Fibroblast of the aortic adventitia (primary cell): ENCODE measurements at places on chromosomes 12 and 14. TPM values are rescaled to one million over a fixed set of nuclear protein-coding genes. Genes with fewer than 3 reads are reported as not detected.
A peak's percentile ranks its signal among the peaks of the same experiment; 100 is the strongest.

GRCh38 chr12:41940571-41940970 is 204.1 kb downstream of the GXYLT1 start:
- DNase-seq: no peak

TUBA1C gene
- 54.7 and 839 TPM in 2 replicates for total RNA-seq

OAS2 gene
- 2.0 and 3.7 TPM in 2 replicates for total RNA-seq

- DNase-seq: no peak
Observed at GRCh38 chr12:41365653-41366171, 177.6 kb downstream of the PDZRN4 start.

- DNase-seq: no peak
Observed at GRCh38 chr12:64687816-64688215, 71.4 kb downstream of the GNS start.

- DNase-seq: no peak
Observed at GRCh38 chr12:88225776-88226175, 83.7 kb downstream of the TMTC3 start.

GRCh38 chr12:54421879-54422250 is 2.8 kb upstream of the ITGA5 start:
- DNase-seq: no peak

- no peak for DNase-seq
Observed at GRCh38 chr14:56414236-56414635, 165.4 kb upstream of the TMEM260 start.

DNA sequence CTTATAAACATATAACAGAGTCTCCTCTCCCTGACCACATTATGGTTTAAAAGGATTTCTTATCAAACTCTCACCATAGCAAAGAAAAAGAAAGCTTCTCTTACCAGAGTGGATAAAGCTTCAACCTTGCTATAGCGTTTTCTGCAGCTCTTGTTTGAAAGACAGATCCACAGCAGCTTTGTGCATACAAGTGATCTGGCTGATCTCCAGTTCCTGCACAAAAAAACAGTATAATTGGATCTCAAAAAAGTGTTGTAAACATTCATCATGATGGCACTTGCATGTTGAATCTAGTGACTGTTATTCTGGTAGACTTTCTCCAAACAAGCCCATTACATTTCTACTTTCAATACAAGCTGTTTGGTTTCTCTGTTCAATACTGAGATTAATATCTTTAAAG is 178.9 kb upstream of the MGAT4C start:
- no peak for DNase-seq

KERA gene
- not detected in 2 replicates for total RNA-seq

DNA sequence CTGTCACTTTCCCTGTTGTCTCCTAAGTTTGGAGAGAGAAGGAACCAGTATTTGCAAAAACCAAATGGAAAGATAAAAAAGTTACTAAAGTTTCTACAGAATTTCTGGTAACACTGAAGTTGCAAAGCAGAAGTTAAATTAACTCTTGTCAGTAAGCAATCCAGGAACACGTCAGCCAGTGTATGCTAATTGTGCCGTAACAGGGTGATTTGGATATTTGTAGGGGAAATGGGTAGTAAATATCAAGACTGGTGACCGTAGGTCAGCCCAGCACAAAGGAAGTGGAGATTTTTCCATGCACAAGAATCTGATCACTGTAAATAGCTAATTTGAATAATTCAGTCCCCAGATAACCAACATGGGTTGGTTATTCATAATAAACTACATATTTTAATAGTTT is 2.3 kb downstream of the CDKN1B start:
- DNase-seq: peak; percentile 35

DNA sequence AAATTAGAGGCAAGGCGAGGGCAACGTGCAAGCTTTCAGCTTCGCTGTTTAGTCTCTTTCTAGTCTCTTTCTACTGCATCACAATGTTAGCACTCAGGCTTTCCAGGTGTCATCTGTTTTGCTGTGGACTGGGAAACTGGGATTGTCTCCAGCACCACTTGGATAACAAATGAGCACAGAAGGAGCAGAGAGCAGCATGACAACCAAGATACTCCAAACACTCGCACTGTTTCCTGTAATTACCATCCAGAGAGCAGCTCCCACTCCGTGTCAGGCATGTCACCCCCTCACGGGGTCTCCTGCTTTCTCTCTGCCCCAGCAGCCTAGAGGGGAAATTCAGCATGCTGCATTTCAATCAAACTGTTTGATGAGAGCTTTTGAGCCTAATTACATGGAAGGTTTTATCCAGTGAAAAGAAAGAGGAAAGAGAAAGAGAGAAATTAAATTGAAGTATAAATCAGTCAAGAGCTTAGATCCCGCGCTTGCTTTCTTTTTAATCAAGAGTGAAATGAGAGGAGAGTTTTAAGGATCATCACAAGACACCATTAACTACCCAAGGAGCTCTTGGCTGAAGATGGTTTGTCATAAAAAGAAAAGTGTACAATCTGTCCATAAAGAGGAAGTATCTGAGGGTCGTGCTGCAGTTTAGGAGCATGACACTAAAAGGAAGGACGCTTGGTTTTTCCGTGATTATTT is 917.7 kb downstream of the DIO2 start:
- DNase-seq: no peak

DNA sequence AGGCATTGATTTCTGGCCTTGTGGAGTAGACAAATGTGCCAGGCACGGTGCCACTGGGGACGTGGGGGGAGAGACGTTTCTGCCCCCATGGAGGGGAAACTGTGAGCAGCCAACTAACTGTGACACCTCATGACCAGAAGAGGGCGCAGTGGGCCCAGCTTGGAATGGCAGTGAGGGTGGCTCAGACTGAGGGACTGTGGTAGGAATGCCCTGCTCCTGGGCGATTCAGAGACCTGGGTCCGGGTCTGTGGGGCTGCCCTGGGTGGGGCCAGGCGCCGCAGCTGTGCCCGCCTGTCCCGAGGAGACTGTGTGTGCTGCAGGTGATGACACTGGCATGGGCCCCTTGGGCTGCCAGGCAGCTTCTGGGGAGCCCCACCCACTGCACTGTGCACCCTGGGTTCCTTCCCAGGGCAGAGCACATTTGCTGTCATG is 60.6 kb downstream of the SLC25A47 start:
- DNase-seq: peak; percentile 53

- no peak for DNase-seq
Observed at GRCh38 chr12:67446716-67447115, 177.6 kb downstream of the CAND1 start.

DNA sequence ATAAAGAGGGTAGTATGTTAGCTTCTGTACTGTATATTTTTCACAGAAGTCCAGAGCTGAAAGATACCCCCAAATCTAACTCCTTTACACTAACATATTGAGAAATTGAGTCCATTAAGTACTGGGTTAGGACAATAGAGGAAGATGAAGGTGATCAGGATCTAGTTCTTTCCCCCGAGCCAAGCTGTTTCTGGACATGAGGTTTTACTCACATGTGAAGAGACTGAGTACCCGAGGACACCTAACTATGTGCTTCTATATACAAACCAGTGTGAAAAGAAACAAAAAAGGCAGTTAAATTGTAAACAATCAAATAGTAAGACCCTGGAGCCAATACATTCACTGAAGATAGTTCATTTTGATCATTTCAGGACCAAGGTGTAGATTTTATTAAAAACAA is 3.8 kb upstream of the TRHDE start:
- no peak for DNase-seq

DNA sequence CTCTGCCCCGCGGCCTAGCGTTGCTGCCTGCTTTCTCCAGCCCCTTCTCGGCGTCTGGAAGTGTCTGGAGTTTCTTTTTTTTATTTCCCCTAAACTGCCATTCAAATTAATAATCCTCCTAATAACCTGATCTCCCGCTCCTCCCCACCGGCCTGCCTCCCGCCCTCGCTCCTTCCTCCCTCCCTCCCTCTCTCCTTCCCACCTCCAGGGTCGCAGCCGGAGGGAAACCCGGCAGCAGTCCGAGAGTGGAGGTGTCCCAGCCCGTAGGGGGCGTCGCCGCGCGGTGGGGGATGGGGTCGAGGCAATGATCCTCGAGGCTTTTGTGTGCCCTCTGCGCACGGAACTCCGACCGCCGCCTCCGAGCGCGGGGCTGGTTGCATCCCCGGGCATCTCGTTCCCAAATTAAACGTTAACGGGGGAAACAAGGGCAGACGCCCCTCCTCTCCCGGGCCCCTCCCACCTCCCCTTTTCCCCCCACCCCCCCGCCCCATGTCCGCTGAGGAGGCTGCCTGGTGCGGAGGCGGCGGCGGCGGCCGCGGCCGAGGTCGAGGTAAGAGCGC is 1.0 kb upstream of the SOCS2 start:
- DNase-seq: peak; percentile 37

- peak; percentile 99 for DNase-seq
Observed at GRCh38 chr14:68548194-68549076, 244.4 kb downstream of the ZFP36L1 start.

RD3L gene
- total RNA-seq: not detected in 2 replicates

BICDL1 gene
- total RNA-seq: 1.8 TPM in 1 of 2 replicates, not detected in the other
